ENCODE measurements at places on chromosomes 7 and 10. TPM values are rescaled to one million over a fixed set of nuclear protein-coding genes. Genes with fewer than 3 reads are reported as not detected.

TRPV6 gene
- total RNA-seq: not detected

- no peak for DNase-seq
Measured at GRCh38 chr10:109474812-109475211, 448.5 kb downstream of the XPNPEP1 start.

UPK3B gene
- 1.9 TPM for total RNA-seq

- no peak for DNase-seq
Measured at GRCh38 chr7:90593205-90593604, 2.9 kb upstream of the CDK14 start.

PSMA2 gene
- 77.6 TPM for total RNA-seq

DNA sequence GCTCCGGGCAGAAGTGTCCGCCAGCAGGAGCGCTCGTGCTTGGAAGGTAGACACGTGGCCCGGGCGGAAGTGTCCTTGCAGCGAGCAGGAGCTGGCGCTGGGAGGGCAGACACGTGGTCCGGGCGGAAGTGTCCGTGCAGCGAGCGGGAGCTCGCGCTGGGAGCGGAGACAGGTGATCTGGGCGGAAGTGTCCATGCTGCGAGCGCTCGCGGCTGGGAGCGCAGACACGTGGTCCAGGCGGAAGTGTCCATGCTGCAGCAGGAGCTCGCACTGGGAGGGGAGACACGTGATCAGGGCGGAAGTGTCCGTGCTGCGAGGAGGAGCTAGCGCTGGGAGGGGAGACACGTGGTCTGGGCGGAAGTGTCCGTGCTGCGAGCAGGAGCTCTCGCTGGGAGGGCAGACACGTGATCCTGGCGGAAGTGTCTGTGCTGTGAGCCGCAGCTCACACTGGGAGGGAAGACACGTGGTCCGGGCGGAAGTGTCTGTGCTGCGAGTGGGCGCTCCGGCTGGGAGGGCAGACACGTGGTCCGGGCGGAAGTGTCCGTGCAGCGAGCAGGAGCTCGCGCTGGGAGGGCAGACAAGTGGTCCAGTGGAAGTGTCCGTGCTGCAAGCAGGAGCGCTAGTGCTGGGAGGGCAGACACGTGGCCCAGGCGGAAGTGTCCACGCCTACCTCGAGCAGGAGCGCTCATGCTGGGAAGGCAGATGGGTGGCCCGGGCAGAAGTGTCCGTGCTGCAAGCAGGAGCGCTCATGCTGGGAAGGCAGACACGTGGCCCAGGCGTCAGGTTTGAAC lies 41.1 kb upstream of the PRKAR1B start:
- DNase-seq: no peak

DNA sequence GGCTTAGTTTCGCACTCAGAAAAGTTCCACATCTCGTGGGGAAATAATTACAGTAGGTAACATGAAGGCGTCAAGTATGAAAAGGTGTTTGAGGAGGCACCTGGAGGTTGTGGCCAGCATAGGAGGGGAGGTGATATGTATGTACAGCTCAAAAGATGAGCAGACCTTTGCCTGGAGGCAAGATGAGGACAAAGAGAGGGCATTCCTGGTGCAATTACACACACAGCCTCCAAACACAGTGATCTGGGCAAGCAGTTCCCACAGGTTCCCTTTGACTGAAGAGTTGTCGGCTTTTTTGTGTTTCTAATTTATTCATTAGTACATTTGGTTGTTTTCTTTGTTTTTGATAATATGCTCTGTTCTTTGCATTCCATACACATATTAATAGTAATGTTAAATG lies 46.9 kb downstream of the CDK14 start:
- no peak for DNase-seq

DNA sequence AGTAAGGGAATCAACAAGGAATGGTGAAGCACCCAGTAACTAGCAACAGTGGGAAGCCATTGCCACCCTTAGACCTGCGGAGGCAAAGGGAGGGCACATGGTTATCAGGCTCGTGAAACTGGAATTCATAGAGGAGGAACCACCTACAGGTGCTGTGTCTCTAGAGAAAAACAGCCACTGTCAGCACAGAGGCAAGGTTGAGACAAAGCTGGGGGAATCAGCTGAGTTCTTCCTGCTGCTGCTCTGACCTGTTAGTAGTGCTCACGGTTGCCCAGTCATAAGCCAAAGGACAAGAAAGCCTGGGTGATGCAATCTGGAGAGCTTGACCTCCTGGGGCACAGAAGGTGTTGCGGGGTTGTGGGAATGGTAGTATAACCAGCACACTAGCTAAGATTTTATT lies 110.1 kb downstream of the TPST1 start:
- DNase-seq: no peak

GRCh38 chr7:7257899-7258692 lies 75.8 kb downstream of the C1GALT1 start:
- DNase-seq: no peak

GRCh38 chr7:110205899-110206298 lies 885.0 kb upstream of the LRRN3 start:
- DNase-seq: no peak

- DNase-seq: no peak
Measured at GRCh38 chr10:98303569-98303968, 35.6 kb upstream of the LOXL4 start.

- DNase-seq: no peak
Measured at GRCh38 chr7:175955-176354, 16.4 kb upstream of the FAM20C start.
